ENCODE measurements at places on chromosomes 3 and 15. TPM values are rescaled to one million over a fixed set of nuclear protein-coding genes. Genes with fewer than 3 reads are reported as not detected.

The GABRA5 gene
- not detected for total RNA-seq

The TBC1D23 gene
- total RNA-seq: 36.5 TPM

The CIDEC gene
- total RNA-seq: not detected

The STX19 gene
- total RNA-seq: not detected

The SMCO1 gene
- not detected for total RNA-seq

The PCOLCE2 gene
- not detected for total RNA-seq

Data from B cell (primary cell).